ENCODE measurements at places on chromosomes 1 and 21.

GRCh38 chr1:171438441-171438840 lies 46.9 kb upstream of the PRRC2C start:
- DNase-seq, result no peak

GRCh38 chr1:65388908-65389695 lies 31.4 kb upstream of the LEPR start:
- DNase-seq, result no peak

DNA sequence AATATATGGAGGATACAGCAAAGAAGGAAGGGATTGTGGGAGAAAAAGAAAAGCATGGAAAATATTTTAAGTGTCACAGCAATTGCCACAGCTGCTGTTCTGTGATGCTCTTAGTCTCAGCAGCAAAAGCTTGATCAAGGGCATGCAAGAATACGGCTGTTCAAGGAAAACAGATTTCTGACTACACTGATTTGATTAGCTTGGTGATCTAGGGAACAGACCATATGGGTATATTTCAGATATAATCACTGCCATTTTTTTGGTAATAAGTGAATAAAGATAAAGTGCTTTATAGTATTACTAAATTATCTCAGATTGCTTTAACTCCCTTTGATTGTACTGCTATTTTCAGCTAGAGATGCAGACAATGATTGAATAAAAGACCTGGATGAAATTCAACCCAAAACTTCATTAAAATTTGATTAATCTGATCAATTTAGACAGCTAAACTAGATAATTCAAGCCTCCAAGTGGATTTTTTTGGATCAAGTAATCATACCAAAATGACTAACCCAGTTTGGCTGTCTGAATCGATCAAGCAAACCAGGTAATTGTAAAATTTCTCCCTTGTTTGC lies 33.3 kb upstream of the LYPLAL1 start:
- DNase-seq, result no peak

DNA sequence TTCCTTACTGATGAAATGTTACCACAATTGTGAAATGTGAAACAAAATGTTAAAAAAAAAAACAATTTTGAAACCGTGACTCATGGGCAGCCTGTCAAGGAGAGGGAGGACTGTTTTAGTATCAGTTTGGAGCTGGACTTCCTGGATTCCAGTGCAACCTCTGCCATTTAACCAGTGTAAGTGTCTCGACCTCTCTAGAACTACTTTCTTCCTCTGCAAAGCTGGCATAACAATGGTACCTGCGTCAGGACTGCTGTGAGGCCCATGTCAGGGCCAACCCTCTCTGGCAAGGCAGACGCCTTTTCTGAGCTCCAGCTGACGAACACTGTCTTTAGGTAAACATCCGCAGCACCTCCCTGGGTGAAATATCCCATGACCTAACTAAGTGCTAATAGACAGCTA lies 20.9 kb downstream of the URB1 start:
- DNase-seq, result no peak

- DNase-seq, result no peak
Observed at GRCh38 chr21:28949318-28949717, 43.4 kb downstream of the LTN1 start.

GRCh38 chr21:42097860-42098454 lies 26.8 kb downstream of the UMODL1 start:
- no peak for DNase-seq

- DNase-seq, result no peak
Observed at GRCh38 chr1:164785841-164786534, 227.0 kb downstream of the PBX1 start.

- DNase-seq, result no peak
Observed at GRCh38 chr21:43835050-43835449, 30.0 kb upstream of the AGPAT3 start.

DNA sequence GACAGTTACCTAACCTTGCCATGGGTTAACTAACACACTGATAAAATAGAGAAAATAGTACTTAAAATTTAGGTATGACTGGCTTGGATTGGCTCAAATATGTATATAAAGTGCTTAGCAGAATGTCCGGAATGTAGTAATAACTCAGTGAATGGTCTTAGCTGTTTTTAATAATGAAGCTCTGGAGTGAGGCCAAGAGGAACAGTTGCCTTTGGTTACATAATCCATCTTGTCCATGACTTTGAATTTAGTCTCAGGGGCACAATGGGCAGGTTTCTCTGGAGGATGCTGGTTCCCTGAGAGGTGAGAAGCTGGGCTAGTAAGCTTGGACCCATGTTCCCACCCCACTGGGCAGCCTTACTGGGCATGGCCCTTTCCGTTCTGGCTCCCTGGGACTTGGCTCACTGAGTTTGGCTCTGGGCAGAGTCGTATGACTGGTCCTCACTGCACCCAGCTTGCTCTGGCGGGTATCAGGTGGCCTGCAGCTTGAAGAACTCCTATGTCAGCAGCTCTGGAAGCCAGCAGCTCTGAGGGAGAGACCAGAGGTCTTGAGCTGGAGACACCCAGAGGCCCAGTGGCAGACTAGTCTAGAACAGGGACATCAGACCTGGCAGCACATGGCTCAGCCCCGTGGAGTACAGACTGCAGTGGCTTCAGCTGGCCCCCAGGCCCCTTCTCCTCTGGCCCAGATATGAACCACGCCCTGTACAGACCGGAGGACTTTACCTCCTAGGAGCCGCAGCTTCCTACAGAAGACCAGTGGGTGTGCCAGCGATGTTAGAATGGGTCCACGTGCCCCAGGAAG lies 40.4 kb downstream of the TENT5C start:
- no peak for DNase-seq

- DNase-seq, result no peak
Observed at GRCh38 chr1:77064246-77064645, 155.0 kb downstream of the PIGK start.

- DNase-seq, result no peak
Observed at GRCh38 chr1:19250629-19251304, 557 bp downstream of the EMC1 start.

DNA sequence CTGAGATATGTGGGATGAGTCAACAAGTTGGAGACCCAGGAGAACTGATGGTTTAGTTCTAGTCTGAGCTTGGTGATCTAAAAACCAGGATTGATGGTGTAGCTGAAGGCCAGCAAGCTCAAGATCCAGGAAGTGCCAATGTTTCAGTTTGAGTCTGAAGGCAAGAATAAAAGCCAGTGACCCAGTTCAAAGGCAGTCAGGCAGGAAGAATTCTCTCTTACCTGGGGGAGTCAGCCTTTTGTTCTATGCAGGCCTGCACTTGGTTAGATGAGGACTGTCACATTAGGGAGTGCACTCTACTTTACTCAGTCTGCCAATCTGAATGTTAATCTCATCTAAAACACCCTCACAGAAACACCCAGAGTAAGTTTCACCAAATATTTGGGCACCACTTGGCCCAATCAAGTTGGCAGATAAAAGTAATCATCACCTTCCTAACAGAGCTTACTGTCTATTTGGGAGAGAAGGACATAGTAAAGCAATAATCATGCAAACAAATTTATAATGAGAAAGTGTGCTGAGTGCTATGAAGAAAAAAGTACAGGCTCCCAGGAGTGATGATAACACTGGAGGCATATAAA lies 63.4 kb downstream of the TSEN15 start:
- DNase-seq, result no peak

- DNase-seq, result no peak
Observed at GRCh38 chr1:194309697-194310096, 1123.3 kb upstream of the B3GALT2 start.

GRCh38 chr1:116006486-116006964 lies 30.2 kb downstream of the SLC22A15 start:
- no peak for DNase-seq

- no peak for DNase-seq
Observed at GRCh38 chr1:182206626-182207239, 145.2 kb upstream of the ZNF648 start.

GRCh38 chr1:230105754-230106625 lies 39.0 kb downstream of the GALNT2 start:
- DNase-seq, result peak; percentile 40

- DNase-seq, result no peak
Observed at GRCh38 chr1:5934058-5934884, 58.0 kb downstream of the NPHP4 start.

DNA sequence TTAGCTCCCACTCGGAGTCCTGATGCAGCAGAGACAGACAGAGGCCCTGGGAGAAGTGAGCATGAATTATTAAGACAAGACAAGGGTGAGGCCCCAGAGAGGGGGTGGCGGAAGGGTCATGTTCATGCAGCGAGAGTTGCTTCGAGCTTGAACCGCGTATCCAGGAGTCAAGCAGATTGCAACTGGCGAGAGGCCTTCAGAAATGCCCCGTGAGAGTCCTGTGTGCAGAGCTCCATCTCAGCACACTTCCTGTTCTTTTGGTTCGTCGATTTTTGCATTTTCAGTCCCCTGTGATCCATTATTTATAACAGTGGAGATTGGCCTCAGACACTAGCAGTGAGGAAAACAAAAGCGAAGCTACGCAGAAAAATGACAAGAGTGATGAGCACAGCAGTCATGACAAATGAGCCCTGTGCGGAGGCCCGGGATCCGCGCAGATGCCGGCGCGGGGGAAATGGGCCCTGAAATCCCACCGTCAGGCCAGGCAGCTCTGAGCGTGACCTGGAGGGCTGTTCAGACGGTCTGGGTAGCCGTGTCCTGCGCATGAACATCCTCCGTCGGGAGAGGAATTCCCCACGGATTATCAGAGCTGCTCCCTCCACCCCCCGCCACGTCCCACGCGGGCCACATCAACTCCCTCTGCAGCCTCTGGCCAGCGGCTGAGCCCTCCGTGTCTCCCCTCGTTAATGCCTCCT lies 15.0 kb downstream of the PDE9A start:
- no peak for DNase-seq

GRCh38 chr21:45875416-45875760 lies 106.2 kb upstream of the COL6A1 start:
- DNase-seq, result no peak

DNA sequence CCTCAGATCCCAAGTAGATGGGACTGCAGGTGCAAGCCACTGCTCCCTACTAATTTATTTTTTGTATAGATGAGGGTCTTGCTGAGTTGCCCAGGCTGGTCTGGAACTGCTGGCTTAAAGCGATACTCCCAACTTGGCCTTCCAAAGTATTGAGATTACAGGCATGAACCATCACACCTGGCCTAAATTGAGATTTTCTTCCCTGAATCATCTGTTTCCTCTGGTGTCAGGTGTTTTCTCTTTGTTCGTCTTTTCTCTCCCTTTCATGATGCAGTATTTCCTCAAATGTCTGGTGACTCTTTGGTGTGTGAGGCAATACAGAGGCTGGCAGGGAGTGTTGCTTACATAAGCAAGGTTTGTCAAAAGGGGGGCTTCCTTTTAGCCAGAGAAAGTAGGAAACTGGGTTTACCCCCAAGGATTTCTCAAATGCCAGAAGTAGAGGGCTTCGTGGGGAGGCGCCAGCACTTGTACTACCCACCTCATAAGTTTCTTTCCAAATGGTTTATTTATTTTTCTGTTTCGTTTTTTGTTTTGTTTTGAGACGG lies 27.6 kb downstream of the CLDN14 start:
- no peak for DNase-seq

DNA sequence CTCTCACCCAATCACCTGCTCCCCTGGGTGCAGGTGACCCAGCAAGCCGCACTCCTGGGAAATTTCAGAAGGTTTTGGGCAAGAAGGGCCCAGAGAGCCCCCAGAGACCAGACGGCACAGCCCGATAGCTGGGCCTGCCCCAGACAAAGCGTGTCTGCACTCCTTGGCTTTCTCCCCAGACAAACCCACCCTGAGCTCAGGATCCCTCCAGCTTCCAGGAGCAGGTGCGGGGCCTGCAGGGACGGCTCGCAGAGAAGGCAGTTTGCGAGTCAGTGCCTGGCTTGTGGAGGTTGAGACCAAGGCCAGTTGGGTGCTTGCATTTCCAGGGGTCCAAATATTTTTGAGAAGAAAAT lies 6.7 kb downstream of the PDE9A start:
- no peak for DNase-seq

- peak; percentile 88 for DNase-seq
Observed at GRCh38 chr1:17437580-17438317, 1.7 kb downstream of the RCC2 start.

- DNase-seq, result no peak
Observed at GRCh38 chr1:235206533-235207208, 45.6 kb upstream of the RBM34 start.

DNA sequence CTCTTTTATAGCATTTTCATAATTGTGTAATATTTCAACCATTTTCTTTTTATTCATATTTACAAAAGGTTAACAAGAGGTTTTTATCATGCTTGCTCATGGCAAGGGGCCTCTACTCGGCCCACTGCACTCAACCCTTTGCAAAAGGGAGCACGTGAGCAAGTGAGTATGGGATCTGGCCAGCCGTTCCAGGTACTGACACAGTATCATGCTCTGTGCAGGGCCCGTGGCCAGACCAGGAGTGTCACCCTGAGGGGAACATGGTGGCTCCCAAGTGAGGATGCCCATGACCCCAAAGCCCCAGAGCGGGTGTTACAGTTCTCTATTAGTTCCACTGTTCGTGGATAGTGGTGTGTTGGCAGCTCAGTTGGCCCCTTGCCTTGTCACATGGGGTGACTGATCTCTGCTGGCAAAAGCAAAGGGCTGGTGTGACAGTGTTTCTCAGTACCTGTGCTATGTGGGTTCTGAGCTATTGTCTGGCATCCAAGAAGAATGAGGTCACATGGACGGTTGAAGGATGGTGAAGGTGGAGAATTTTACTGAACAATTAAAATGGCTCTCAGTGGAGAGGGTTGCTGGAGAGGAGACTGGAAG lies 777.2 kb upstream of the ADAMTS5 start:
- no peak for DNase-seq

DNA sequence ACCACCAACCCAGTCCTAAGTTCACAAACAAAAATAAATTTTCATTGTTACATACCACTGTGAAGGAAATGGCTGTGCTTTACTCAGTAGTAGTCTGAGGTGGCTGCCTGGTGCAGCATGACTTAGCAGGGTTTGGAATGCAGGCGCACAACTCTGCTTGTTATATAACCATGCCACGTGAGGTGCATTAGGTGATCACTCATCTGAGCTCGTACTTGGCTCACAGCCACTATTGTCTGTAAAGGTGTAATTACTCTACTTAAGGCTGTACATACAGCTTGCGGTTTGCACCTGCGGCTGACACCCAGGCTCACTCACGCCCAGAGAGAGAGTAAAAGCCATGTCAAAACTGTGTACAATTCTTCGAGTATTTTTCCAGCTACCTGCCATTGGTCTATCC lies 599.4 kb downstream of the LTN1 start:
- DNase-seq, result no peak

GRCh38 chr1:245118806-245119205 lies 36.0 kb upstream of the KIF26B start:
- no peak for DNase-seq

DNA sequence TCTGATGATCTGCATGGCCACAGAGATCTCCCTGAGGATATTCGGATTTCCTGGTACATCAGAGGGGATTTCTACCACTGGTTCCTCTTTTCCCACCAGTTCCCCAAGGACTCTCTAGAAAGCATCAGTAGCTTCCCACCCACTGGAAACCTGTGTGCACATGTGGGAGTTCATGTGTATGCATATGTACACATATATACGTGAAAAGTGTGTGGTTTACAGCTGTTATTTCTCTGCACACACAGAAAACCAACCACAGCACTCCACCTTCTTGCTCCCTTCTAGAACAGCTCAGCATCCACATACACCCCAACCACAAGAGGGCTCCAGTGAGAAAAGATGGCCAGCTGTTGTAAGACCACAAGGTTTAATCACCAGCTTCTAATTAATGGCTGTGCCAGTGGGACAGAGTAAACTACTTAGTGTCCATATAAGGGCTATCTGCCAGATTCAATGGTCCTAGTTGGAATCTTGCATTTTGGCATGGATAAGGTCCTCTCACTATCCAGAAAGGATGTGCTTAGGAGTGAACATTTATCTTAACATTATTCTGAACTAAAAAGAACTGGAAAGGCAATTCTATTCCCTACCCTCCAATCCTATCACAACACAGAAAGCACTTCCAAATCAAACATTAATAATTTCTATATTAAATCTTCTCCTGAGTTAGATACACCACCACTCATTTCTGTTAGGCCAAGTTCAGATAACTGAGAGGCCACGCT lies 24.1 kb downstream of the GPR3 start:
- no peak for DNase-seq
